ENCODE measurements at places on chromosomes 2 and 18.

DNA sequence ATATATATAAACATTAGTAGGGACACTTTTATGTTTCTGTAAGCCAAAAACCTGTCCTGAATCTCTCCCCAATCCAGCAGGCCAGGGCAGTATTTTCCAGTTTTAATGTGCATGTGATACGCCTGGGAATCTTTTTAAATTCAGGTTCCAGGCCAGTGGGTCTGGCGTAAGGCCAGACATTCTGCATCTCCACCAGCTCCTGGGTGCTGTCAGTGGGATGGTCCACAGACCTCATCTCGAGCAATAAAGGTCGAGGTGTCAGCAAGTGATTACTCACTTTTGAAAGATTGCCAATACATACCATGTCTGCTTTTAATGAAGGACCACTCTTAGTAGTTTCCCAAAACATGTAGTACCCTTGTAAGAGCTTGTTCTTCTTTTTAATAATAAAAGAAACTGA lies 189.9 kb upstream of the SH3BP4 start:
- DNase-seq, result peak; percentile 50

GRCh38 chr2:47109680-47110079 lies 45.4 kb downstream of the STPG4 start:
- no peak for DNase-seq

GRCh38 chr18:21826196-21826595 lies 85.6 kb downstream of the MIB1 start:
- peak; percentile 76 for DNase-seq

GRCh38 chr2:8090748-8091700 lies 590.8 kb upstream of the ID2 start:
- DNase-seq, result peak; percentile 94

DNA sequence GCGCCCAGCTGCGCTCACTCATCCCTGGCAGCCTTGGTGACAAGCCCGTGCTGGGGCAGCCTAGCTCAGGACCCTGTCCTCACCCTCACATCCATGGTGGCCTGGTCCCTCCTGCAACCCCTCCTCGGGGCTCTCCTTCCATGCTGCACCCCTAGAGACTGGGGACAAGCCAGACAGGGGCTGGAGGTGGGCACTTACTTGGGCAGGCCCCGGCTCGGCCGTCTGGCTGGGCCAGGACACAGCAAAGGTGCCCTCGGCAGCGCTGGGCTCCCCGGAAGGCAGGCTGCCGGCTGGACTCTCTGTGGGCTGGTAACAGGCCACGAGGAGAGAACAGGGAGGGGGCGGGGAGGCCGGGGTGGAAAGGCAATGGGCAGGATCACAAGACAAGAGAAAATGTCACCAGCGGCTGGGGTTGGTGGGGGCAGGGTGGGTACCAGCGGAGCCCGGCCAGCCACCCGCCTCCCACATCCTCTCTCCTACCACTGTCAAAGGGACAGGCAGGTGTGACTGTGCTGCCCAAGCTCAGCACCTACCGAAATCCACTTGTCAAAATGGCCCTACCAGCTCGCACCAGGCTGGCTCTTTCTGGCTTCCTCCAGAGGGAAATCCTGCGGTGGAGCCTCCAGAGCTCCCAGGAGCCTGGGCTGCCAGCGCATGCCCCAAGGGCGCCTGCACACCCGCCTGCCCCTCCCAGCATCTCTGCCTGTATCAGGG lies 54.7 kb downstream of the BIN1 start:
- no peak for DNase-seq

GRCh38 chr2:2563309-2563860 lies 232.3 kb upstream of the MYT1L start:
- no peak for DNase-seq

- no peak for DNase-seq
Observed at GRCh38 chr2:216796115-216796840, 63.6 kb downstream of the TNP1 start.

DNA sequence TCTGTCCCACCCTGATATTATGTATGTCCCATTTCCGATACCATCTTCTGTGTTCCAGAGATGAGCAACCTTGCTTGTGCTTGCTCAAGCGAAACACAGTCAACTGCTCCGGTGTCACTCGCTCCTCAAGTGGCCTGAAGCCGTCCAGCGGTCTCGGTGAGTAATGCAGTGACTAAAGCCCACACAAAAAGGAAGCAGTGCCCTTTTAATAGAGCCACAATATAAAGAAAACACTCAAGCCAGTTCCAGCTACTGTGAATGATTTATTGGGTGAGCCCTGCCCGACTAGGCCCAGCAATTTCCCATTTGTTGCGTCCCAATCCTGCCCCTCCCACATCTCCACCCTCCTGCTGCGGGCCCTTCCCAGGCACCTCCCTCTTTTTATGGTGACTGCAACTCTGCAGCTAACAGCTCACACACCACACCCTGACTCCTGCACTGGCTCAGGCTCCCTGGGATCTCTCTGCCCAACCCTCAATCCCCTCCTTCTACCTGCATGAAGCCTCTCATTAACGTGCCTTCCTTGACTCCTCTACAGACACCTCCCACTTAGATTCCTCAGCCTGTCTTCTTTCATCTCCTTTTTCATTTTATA lies 44.2 kb upstream of the DSC1 start:
- no peak for DNase-seq

DNA sequence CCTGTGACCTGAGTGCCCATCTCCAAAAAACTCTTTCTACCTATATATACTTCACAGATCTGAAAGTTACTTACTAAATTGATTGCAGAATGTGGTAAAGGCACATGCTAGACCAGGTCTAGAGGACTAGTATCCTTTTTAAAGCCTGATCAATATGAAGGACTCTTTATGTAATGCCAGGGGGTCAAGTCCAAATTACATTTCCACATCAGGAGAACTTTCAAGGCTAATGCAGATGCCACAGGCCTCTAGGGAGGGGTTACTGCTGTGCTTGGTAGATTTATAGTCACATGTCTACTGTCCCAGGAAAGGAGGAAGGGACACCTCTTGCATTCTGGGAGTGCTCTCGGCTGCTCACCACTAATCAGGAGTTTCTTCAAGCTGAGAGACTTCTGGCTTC lies 118.4 kb upstream of the NOSTRIN start:
- DNase-seq, result no peak

GRCh38 chr2:181784556-181784955 lies 104.2 kb upstream of the NEUROD1 start:
- DNase-seq, result no peak

DNA sequence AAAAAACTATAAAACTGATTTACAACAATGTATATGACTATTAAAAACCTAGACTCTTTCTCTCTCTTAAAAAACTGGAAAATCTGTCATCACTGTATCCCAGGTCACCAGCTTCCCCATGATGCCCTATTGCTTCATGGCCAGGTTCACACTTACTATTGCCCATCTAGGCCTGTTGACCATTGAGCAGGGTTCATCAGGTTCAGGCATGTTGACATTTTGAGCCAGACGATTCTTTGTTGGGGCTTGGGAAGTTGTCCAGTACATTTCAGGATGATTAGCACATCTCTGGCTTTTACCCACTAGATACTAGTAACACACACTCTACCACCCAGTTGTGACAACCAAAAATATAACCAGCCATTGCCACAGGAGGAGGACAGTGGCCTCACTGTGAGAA lies 26.9 kb upstream of the RAB27B start:
- DNase-seq, result no peak

DNA sequence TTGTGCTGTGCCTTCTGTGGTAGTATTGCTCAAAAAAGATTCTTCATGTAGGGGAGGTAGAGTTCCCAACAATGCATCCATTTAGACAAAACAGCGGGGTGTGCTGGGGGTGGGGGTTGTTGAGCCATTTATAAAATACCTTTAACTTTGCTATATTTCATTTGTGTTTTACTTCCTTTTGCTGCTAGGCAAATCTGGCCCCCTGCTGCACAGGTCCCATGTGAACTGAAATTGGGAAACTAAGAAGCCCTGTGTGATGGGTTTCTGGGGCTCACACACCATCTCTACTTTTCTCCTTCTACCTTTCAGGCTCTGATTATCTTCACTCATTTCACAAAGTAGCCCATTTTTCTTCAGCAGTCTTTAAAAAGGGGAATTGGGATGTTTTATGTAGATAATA lies 52.7 kb upstream of the ITGA4 start:
- no peak for DNase-seq

DNA sequence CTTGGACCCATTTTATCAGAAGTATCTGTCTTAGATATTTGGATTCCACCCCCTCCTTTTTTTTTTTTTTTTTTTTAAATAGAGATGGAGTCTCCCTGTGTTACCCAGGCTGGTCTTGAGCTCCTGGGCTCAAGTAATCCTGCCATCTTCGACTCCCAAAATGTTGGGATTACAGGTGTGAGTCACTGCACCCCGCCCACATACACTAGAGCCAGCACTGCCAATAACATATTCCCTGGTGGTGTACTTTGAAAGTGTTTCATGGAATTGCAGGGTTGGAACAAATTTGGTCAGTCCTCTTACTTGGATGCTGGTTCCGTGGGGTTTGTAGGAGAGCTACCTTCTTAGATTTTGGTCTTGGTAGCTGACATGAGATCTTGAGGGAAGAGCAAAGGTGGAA lies 15.0 kb downstream of the PDCL3 start:
- no peak for DNase-seq

- DNase-seq, result no peak
Observed at GRCh38 chr2:2014251-2014771, 270.0 kb upstream of the PXDN start.

DNA sequence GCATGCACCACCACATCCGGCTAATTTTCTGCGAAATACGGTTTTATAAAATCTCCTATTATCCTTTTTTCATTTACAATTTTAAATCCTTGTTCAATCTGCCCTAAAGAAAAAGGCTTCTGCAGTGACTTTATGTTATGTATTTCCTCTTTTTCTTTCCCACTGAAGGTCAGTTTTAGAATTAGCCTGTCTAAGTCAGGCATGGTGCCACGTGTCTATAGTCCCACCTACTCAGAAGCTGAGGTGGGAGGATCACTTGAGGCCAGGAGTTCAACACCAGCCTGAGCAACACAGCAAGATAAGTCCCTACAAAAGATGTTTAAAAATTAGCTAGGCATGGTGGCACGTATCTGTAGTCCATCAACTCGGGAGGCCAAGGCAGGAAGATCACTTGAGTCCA lies 39.8 kb upstream of the TNFRSF11A start:
- no peak for DNase-seq

DNA sequence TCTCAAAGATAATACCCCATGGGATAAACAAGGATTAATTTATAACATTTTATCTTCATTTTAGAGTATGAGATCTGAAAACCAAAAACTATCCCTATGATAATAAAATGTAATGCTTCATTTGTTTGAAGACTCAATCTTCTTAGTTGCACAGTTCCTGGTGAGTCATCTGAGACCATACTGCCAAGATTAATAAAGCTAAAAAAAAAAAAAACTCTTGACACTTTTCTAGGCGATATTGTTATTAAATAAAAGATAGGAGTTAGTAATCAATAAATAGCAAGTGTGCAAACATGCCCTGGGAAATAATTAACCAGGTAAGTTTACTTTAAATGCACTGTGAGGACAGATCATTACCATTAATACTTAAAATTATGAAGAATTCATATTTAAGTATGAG lies 83.9 kb downstream of the RPE start:
- DNase-seq, result peak; percentile 2

DNA sequence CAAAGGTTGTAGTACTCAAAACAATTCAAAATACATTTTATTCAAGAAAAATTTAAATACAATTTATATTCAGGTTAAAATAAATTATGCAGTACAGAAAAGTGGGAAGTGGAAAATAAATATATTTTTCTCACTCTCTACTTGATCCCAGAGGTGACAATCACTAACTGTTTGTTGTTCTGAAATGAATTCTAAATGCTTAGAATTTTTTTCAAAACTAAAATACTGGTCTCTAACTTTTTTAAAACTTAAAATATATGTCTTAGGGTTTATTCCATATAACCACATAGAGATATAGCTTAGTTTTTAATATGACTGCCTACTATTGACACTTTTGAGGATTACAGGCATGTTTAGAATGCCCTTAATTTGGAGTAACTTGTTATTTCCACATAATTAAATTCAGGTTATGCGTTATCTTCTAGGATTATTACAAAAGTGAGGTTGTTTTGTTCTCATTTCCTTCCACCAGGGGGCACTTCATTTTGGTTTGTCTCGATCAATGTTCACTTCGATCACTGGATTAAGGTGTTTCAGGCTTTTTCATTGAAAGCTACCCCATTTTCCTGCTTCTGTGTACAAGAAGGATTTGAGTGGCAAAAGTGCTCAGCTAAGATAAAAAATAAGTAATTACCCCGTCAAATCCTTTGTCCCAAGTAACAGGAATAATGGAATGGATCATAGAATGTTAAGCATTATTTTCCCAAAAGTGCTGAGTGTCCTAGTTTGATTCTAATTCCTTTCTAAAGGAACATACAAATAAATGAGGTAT lies 27.1 kb upstream of the TFPI start:
- DNase-seq, result no peak

- no peak for DNase-seq
Observed at GRCh38 chr18:63534615-63535014, 7.6 kb upstream of the SERPINB12 start.

- no peak for DNase-seq
Observed at GRCh38 chr2:52334185-52334584, 1302.3 kb upstream of the NRXN1 start.

GRCh38 chr2:2939078-2939795 lies 438.4 kb downstream of the EIPR1 start:
- DNase-seq, result no peak

DNA sequence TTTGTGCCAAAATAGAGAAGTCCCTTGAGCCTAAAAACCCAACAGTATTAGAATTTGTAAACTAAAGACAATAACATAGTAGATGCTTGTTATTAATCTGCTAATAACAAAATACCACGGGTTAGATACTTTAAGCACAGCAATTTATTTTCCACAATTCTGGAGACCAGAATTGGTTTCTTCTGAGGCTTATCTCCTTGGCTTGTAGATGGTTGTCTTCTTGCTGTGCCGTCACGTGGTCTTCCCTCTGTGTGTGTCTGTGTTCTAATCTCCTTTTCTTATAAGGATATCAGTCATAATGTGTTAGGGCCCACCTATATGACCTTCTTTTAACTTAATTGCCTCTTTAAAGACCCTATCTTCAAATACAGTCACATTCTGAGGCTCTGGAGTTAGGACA lies 260.1 kb downstream of the CYRIA start:
- no peak for DNase-seq

DNA sequence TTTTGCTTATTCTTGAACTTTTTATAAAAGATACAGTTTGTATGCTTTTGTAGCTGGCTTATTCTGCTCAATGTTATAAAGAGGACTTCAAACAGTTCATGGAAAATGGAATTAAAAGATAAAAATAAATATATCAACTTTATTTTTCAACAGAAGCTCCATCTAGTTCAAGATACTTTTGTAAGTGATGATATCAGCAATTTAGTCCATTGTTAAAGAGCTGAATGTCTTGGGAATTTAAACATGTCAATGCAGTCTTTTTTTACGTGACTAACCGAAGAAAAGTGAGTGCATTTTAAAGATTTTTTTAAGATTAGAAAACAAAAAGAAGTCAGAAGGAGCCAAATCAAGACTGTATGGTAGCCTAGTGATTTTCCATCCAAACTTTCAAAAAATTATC lies 85.4 kb upstream of the CHST9 start:
- no peak for DNase-seq

Measured in epithelial cell of proximal tubule (primary cell).